ENCODE measurements at places on chromosomes 5 and 9.

DNA sequence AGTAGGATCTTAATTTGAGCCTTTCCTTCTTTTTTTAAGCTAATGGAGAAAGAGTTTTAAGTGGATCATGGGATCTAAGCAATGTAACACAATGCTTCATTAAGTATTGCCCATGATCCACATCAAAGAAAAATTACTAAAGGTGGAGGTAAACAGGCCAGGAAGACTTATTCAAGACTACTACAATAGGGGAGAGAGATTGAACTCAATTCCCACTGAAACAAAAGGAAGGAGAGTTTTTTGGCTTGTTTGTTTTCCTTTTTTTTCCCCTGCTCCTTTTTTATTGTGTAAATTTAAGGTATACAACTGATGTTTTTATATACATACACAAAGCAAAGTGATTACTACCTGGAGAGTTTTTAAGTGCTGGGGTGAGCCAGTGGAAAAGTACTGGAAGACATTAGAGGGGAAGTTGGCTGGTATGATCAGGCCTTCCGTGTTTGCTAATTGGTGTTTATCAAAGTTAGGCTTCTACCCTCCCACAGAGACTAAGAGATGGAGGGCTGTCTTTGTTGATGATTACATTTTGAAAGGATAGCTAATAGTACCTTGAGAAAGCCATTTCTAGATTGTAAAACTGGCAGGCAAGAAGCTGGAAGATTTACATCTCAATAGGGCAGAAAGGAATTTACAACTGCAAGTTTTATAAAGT is 262.7 kb downstream of the CHSY3 start:
- DNase-seq = no peak

DNA sequence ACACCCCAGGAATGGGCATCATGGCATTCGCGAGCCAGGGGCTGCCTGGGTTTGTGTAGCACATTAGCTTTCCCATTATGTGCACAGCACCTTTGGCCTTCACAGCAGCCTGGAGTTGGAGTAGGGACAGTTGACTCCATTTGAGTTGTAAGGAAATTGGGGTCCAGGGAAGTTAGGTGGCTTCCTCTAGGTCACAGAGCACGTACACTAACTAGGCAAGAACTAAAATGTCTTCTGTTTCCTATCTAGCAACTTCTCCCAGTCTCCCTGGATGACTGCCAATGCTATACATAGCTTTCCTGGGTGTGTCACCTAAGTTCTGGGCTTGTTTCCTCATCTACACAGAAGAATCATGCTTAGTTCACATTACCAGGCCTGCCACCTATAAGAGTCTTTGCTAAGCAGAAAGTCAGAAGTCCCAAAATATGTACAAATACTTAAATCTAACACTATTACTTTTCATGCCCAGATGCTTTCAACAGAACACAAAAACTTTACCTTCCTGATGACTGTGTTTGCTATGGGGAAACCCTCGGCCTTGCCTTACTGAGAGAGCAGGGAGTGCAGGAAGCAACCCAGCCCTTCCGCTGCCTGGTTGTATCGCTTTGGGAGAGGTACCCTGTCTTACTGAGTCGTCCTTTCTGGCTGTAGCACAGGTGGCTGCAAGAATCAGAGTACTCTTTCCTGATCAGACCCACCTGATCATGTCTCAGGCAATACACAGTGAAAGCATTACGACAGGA is 12.0 kb downstream of the MACROH2A1 start:
- DNase-seq = no peak

DNA sequence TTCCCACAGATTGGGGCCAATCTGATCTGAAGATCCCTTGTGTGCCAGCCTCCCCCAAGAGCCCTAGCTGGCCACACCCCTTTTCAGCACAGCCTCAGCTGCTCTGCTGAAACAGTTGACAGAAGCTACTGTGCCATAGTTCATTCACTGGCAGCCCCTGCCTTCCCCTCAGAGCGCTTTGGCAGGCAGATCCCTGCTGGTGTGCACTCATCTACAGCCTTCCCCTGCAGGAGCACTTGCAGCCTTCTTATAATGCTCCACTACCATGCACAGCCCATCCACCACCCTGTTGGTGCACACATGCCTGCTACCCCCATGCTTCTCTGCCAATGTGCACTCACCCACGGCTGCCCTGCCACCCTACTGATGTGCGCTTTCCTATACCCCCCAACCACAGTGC is 471.3 kb downstream of the MTRR start:
- no peak for DNase-seq

GRCh38 chr5:56523790-56524575 is 290.9 kb upstream of the ANKRD55 start:
- no peak for DNase-seq

- no peak for DNase-seq
These were observed 220.0 kb downstream of the SNCAIP start for GRCh38 chr5:122532035-122532434.

Measured in hematopoietic multipotent progenitor cell (in vitro differentiated cells).